ENCODE measurements at places on chromosomes 13 and 19.

GRCh38 chr19:58555920-58556621, 1.2 kb upstream of the CHMP2A start:
- DNase-seq: no peak

DNA sequence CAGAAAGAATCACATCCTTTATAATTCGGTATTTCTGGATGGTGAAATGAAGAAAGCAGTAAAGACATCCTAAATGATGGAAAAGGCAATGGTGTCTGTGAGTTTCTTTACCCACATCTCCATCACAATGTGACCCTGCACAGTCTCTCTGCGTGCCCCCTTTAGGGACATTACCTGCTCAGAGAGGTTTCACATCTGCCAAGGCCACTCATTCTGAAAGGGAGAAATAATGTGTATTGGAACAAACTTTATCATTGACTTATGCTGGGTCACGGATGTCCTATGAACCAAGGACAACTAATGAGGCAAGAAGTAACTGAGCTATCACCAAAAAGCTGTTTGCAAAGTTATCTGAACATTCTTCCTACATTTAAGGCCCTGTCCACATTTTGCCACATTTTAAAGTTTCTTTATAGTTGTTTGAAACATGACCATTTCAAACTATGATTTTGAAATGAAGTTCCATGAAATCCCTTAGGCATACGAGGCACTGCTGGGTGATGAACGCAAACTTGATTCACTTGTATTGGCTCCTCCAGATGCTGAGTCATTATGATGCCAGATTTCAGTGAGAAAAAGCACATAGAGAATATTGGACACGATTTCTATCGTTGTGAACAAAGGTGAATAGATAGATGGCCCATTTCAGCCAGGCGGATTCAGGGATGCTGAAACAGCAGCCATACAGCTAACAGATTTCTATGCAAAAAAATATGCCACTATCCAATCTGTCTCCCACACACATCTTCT, 63.5 kb upstream of the HMGB1 start:
- no peak for DNase-seq

- DNase-seq: no peak
These were observed 69.4 kb downstream of the PSPC1 start for GRCh38 chr13:19713186-19713965.

- DNase-seq: no peak
These were observed 81.2 kb upstream of the KCTD15 start for GRCh38 chr19:33715462-33715861.

DNA sequence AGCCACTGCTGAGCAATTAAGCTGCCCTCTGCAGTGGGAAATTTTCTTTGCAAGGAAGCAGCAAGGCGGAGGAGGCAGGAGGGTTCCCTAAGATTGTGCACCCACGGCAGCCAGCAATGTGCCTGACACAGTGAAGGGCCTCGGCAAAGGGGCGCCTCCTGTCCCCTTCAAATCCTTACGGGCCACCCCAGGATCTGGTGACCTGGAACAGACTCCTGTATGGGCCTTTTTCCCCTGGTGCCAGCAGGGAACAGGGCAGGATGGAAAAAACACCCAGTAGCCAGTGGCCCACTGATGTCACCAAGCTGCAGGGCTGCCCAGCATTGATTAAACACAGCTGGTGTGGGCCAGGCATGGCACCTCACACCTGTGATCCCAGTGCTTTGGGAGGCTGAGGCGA, 86.7 kb downstream of the GNG7 start:
- DNase-seq: no peak

DNA sequence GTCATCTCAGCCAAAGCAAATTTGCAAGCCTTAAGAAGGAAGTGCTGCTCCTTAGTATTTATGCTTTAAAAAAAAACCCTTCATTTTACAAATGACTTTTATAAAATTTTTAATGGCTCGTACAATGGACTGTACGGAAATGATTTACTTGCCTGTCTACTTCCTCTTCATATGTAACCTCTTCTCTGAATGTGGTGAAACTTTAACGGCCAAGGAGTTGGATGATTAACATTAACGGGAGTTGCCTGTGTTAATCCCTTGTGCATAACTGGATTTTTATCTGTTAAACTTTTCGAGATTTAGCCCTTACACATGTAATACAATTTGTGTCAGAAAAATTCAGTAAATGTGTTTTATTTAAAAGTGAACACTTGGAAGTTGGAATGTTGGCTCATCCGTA, 429.4 kb downstream of the TBC1D4 start:
- DNase-seq: no peak

- DNase-seq: no peak
These were observed 32.7 kb downstream of the TIMM13 start for GRCh38 chr19:2394442-2395292.

GRCh38 chr13:114212158-114212495, 22.6 kb upstream of the CDC16 start:
- no peak for DNase-seq

- DNase-seq: no peak
These were observed 149.8 kb downstream of the ZNF536 start for GRCh38 chr19:30521937-30522336.

DNA sequence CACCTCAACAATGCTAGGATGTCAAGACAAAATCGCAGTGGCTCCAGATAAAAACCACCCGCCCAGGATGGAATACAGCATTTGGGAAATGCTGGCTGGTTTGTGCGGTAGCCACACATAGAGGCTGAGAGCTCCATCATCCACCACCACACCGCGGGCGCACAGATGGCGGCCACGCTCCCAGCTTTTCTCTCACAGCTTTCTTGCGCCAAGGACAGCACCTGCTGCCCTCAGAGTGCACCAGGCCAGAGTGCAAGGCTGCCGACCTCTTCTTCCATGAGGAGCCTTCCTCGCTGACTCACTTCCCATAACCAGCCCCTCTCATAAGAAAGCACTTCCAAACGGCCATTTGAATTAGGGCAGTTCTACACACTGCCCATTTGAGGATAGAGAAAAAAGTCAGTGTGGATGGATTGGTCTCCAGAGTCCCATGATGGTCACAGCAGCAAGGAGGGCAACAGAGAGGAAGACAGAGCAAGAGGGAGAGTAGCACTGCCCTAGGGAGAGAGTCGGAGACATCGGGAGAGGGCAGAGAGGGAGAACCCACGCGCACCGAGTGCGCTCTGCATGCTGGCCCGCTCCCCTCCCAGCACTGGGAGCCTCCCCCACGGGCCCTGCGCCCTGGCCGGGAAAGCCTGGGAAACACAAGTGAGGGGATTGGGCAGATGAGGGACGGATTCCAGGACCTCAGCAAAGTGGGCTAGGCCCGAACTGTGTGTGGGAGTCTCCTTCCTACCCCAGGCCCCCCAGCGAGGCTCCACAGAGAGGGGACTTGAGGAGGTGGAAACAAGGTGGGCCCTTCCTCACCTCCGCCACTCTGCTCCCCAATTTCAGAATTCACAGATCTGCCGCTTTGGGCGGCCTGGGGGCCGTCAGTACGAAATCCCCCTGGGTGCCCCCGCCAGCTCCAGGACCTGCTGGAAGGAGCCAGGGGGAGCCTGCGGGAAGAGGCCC, 156.9 kb downstream of the USP12 start:
- DNase-seq: no peak

GRCh38 chr19:10334588-10335351, 1.4 kb upstream of the RAVER1 start:
- DNase-seq: peak; percentile 29

DNA sequence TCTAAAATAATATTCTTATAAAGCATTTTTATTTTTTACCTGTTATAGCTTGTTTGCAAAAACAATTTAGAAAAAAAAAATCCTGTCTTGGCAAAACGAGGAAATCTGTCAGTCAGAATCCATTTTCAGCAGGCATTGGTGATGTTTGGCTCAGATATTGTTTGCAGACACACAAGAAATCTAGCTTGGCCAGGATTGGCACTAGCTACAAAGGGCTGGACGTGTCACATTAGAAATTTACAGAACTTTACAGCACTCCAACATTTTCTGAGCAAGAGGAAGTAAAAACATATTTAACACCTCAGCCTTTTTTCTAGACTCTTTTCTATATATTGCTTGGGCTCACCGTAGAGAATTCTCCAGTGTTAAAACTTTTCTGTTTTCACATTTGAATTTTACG, 9.9 kb downstream of the ZNF91 start:
- no peak for DNase-seq

GRCh38 chr19:33186431-33187182, 7.5 kb upstream of the LRP3 start:
- DNase-seq: no peak

- no peak for DNase-seq
These were observed 4.1 kb downstream of the ACP4 start for GRCh38 chr19:50794074-50794875.

- no peak for DNase-seq
These were observed 14.2 kb upstream of the LATS2 start for GRCh38 chr13:21075379-21076249.

DNA sequence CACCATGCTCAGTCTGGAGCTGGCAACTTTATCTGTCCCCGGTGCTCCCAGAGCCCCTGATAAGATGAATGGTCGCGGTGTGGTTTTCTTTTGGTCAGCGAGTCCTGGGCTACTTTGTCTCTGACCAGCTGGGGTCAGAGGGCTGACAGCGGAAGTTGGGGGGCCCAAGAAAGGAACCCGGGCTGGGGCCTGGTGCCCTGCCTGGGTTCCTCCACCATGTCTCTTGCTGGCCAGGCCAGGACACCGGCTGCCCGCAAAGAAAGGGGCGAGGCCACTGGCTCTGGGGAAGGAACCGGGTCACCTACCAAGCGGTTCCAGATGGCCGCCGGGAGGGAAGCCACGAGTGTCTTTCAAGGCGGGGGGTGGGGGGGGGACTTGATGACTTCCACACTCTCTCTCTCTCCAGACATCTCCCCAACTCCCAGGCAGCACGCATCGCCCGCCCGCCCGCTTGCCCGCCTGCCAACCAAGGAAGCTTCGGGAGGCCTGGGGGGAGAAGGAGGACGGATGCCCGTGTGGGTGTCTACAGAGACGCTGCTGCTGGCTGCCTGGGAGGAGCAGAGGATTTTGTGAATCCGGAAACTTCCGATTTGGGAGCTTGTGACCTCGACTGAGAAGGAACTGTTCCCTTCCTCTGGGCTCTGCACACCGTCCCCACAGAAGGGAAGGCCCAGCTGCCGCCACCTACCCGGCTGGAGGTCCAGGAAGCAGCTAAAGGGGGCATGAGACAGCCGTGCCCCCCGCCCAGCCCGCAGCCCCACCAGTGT, 1.1 kb downstream of the PIP5K1C start:
- no peak for DNase-seq

GRCh38 chr13:42762251-42762650, 19.1 kb upstream of the FAM216B start:
- no peak for DNase-seq

DNA sequence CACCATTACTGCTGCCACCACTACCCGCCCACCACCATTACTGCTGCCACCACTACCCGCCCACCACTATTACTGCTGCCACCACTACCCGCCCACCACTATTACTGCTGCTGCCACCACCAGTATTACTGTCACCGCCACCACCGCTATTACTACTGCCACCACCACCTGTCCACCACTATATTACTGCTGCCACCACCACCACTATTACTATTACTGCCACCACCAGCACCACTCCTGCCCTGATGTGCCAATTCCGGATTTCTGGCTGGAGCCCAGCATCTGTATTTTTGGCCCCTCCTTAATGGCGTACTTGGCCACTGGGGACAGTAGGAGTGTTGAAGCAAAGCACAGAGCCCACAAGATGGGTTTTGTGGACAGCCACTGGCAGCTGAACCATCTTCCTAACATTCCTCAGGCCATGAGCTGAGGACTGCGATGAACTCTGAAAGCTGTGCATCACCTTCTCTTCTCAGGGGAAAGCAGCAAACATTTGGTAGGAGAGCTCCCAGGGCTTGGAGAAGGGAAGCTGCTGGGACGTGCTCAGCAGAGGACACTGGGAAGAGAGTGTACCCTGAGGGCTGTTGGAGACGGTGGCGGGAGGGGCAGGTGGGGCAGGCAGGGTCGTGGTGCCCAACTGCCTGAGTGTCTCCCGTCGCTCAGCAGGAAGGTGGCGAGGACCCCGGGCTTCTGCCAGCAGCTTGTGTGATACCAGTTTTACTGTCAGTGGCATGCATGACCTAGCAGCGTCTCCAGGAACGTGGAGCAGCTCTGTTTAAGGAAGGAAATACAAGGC, 23.0 kb downstream of the CUL4A start:
- DNase-seq: no peak

DNA sequence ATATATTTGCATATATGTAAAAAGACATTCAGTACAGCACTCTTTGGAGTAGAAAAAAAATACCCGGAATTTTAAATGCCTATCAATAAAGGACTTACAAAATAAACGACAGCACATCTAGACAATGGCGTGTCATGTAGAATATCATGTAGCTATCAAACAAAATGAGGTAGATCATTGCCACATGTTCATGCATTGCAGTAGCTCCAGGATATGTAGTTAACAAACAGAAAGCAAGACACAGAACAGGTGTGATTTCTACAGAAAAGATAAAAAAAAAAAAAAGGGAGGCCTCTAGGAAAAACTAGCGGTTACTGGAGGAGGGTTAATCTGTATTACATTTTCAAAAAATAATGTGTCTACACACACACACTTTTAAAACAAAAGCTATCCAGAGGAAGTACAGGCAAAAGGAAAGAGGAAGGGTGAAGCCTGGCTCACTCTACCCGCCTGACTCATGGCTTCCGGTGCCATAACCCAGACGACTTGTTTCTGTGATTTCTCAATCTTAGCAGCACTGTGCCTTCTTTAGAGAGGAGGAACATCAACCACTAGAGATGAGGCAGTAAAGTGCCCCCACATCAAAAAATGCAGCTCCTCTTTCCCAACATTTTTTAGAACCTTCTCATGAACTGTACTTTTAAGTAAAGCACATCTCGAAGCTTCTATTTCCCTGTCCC, 6.9 kb downstream of the KCTD12 start:
- no peak for DNase-seq

- DNase-seq: no peak
These were observed 6.4 kb upstream of the NFIC start for GRCh38 chr19:3359919-3360420.

DNA sequence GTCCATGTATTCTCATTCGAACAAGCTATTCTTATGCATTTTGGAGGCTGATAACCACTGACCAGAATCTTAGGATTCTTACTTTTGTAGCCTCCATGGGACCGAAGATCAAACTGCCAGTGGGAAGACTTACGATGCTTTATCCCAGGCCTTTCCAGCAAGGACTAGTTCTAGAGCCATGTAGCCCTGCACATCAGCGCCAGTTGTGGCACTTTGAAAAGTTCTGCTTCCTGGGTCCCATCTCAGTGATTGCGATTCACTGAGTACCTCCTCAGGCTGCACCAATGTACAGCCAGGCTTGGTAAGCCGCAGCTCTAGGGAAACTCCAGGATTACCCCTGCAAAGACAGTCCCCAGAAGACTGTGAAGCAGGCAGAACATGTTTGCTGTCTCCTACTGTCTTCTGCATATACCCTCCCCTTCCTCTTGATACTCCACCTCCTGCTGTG, 18.9 kb upstream of the ENOX1 start:
- DNase-seq: no peak

GRCh38 chr19:55115446-55116065, 1.9 kb downstream of the PPP1R12C start:
- DNase-seq: no peak
